Stromal cell of bone marrow (primary cell): ENCODE measurements at places on chromosomes 1 and 21.

GRCh38 chr1:204493984-204494280 lies 673 bp downstream of the PIK3C2B start:
- DNase-seq, result no peak

DNA sequence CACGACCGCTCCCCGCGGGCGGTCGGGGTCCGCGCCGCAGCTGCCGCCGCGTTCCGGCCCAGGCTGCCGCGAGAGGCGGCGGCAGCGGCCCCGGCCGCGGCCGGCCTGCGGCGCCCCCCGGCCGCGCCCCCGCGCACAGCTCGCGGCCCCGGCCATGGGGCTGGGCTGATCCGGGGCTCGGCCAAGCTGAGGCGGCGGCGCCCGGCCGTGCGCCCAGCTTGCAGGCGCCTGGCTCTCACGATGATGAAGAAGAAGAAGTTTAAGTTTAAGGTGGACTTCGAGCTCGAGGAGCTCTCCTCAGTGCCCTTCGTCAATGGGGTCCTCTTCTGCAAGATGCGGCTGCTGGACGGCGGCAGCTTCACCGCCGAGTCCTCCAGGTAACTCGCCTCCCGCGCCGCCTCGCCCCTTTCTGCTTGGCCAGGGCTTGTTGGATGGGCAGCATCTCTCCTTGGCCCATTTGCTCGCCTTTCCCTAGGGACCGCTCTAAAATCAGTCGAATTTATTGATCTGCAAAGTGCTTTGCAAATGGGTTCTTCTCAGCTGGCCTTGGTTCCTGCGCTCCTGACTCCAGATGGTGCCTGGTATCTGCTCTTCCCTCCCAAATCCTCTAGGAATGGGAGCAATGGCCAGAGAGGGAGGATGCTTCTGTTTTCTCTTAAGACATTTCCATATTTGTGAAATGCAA lies 431 bp downstream of the EEIG2 start:
- DNase-seq, result peak; percentile 10

DNA sequence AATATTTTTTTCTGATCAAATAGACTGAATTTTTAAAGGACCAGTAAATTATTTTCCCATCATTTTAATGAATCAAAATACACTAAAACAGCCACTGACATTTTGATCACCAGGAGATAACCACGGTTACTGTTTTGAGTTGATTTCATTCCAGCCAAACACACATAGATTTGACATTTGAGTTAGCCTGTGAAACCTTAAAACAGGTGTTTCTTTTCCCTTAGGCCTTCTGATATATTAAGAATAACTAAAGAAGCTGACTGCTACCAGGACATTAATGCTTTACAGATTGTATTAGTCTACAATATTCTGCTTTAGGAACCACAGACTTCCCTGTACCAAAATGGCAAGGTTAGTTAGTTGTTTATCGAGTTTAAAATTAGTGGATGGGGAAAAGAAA lies 193.4 kb downstream of the OMA1 start:
- no peak for DNase-seq

GRCh38 chr21:44564886-44565598 lies 6.4 kb upstream of the KRTAP10-3 start:
- no peak for DNase-seq

GRCh38 chr1:68585351-68585750 lies 88.5 kb upstream of the DEPDC1 start:
- DNase-seq, result no peak

- DNase-seq, result no peak
Measured at GRCh38 chr1:87077959-87078639, 163.7 kb downstream of the HS2ST1 start.

DNA sequence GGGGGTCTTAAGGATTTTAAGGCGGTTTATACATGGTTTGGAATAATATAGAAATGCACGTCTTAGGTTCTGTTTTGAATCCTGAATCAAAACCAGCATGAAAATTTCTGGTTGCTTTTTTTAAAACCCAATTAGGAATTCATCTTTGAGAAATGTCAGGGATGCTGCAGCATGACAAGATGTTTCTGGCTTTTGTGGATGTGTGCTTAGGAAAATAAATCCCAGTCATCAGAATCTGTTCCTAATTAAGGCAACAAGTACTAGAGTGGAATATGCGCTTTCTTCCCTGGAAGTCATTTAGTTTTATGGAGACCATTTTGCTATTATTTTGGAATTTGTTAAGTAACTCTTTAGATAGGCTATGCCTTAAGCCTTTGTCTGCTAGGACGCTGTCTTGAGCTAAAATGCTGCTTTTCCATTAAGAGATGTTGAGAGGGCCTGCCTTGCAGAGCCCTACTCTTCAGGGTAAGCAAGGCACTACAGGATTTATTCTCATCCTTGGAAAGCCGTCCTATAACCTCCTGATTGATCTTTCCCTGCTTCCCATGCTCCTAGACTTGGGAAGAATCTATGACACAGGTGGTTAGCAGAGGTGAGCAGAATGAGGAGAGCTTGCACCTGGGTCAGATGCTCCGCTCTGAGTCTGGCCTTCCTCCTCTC lies 332.8 kb downstream of the DISC1 start:
- DNase-seq, result no peak

DNA sequence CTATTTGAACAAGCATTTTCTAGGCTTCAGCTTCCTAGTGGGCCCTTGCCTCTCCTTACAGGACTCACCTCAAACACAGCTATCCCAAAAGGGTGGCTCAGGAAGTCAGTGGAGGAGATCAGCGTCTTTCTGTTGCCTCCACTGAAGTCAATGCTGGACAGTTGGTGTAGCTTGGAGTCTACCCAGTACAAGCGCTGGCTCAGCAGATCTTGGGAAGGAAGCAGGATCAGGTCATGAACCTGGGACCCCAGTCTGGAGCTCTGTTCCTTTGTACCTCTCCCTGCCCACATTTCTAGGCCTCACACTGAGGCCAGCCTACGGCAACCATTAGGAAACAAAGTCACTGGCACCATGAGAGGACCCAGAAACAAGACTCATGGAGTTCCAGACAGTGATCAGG lies 23.7 kb upstream of the MAGOH start:
- no peak for DNase-seq

- DNase-seq, result no peak
Measured at GRCh38 chr1:24385160-24385940, 28.2 kb downstream of the STPG1 start.

DNA sequence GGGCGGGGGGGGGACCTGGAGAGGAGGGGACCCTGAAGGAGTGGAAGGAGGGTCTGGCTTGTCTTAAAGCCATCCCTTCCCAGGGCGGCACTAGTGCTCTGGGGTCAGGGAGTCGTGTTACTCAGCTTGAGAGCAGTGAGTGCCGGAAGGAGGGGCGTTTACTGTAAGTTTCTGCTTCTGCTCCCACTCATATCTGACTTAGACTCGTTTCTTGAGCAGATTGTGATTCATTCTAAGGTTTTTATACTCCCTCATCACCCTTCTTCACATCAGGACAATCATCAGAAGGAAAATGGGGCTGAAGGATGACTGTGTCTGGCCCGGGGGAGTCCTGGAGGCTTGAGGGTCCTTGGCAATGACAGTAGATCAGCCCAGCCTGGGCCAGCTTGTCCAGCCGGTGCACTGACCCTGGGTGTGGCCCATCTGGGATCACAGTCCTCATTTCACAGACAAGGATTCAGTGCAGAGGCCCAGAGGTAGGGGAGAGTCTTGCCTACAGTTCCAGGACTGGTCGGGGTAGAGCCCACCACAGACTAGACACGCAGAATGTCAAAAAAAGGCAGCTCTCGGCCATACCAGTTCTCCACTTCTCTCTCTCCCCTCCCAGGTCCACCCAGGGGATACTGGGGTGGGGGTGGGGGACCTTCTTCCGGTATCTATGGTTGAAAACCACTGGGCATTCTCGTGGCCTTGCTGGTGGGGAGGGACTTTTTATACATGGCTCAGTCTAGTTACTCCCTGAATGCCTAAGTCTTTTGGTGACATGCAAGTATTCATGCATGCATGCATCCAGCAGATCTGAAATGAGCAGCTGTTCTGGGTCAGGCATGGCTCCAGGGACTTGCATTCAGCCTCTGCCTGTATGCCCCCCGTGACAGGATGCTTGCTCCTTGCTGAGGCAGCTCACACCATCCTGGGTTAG lies 5.1 kb downstream of the TNFRSF8 start:
- peak; percentile 71 for DNase-seq

DNA sequence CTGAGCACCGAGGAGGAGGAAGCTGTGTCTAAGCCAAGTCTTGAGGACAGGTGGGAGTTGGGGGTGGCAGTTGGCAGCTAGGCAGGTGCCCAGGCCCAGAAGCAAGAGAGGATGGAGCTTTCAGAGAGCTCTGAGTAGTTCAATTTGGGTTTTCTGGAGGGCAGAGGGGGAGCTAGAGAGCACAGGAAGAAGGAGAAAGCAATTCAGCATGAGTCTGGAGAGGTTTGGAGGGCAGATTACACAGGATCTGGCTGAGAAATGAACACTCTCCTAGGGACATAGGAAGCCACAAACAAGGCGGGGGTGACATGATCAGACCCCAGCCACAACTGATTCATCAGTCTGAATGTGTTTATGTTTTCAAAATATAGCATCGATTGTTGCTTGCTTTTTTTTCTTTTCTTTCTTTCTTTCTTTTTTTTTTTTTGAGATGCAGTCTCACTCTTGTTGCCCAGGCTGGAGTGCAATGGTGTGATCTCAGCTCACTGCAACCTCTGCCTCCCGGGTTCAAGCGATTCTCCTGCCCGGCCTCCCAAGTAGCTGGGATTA lies 23.8 kb downstream of the PTPRF start:
- no peak for DNase-seq
